ENCODE measurements at places on chromosomes 3 and 15.

DNA sequence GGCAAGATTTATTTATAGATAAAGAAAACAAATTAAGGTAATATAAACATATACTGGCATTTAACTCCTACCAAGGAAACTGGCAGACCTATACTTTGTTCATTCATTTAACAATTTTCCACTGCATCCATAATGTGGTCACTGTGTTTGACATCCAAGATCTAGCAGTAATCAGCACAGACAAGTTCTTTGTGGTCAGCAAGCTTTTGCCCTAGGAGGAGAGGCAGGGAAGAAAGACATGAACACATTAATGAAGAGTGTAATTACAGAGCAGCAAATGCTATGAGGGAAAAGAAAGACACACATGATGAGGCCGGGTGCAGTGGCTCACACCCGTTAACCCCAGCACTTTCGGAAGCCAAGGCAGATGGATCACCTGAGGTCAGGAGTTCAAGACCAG is 34.4 kb downstream of the SUCLG2 start:
- DNase-seq: no peak

GRCh38 chr3:178306432-178307115 is 229.7 kb upstream of the KCNMB2 start:
- no peak for DNase-seq

- DNase-seq: peak; percentile 85
Measured at GRCh38 chr3:13884851-13885703, 5.2 kb upstream of the WNT7A start.

GRCh38 chr3:38001456-38002081 is 11.0 kb downstream of the VILL start:
- no peak for DNase-seq

GRCh38 chr3:109384164-109384563 is 46.8 kb upstream of the DPPA4 start:
- no peak for DNase-seq

- no peak for DNase-seq
Measured at GRCh38 chr15:95511671-95512070, 818.8 kb upstream of the NR2F2 start.

GRCh38 chr15:96495386-96495785 is 164.9 kb downstream of the NR2F2 start:
- DNase-seq: no peak

DNA sequence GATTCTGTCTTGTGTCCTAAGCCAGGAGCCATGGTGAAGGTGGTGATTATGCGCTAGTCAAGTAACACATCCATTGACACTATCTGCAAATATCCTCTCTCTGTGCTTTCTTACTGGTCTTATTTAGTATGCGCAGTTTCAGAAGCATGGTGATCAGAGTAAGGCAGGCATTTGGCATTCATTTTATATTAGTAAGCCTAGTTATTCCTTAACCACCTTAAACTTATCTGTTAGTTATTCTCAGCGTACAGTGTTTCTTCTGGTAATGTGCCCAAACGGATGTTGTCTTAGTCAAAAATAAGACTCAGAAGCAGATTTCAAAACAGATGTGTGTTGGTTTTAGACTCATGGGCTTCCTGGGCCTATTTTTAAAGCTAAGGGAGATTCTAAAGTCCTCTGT is 329.2 kb downstream of the GRM7 start:
- no peak for DNase-seq

DNA sequence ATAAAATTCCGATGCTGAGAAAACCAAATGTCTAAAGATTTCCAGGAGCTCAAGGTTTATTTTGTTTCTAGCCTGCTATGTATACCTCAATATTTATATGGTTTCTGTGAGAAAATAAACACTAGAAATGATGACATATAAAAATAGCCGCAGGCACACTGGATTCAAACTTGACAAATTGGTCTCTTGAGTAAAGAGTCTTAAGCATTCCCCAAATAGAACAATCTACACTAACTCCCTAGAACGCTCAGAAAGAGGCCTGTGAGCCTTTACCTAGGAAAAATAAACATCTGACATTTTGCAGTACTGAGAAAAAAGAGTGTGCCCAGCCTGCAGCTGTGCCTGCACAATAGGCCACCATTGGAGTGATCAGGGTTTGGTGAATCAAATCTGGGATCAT is 75.2 kb downstream of the NEK10 start:
- DNase-seq: no peak

GRCh38 chr3:45575386-45575923 is 19.1 kb upstream of the LIMD1 start:
- DNase-seq: no peak

GRCh38 chr3:10242182-10243065 is 5.8 kb upstream of the TATDN2 start:
- DNase-seq: peak; percentile 76

GRCh38 chr3:165805946-165806561 is 31.2 kb downstream of the BCHE start:
- DNase-seq: no peak

- DNase-seq: no peak
Measured at GRCh38 chr3:40229963-40230362, 79.5 kb upstream of the EIF1B start.

DNA sequence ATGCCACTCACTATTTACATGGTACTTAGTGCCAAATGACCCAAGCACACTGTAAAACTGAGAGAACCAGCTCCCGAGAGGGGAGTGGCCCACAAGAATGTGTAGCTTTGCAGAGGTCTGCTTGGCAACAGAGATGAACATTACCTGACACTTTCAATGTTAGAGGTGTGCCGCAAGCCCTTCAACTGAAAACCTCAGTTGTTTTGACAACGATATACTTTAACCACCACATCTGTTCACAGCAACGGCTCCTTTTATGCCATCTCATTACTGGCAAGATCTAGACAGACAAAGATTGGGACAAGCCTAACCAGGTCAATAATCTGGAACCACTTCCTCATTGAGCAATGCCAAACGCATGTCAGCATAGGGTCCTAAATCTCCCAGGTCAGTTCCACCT is 23.7 kb downstream of the NEK10 start:
- DNase-seq: peak; percentile 24

- no peak for DNase-seq
Measured at GRCh38 chr3:128382221-128382807, 84.4 kb downstream of the DNAJB8 start.

DNA sequence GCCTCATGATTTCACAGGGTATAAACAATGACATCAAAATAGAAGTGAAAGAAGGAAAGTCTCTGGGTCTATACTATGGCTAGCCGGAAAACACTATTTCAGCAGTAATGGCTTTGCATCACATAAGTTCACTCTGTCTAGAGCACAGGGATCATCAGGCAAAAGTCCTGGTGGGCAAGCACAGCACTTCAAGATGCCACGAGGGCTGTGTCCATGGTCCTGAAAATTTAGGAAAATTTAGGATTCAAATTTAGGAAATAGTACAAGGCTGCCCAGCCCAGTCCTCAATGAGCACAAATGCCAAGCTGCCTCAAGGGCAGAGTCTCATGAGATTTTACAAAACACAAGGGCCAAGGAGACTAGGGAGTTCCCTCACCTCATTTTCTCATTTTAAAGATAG is 54.1 kb downstream of the RORA start:
- DNase-seq: no peak

- no peak for DNase-seq
Measured at GRCh38 chr3:72836923-72837322, 11.3 kb downstream of the SHQ1 start.

GRCh38 chr3:109853077-109853731 is 515.9 kb upstream of the DPPA4 start:
- DNase-seq: no peak

GRCh38 chr3:130300888-130301287 is 44.6 kb upstream of the COL6A5 start:
- DNase-seq: no peak

- no peak for DNase-seq
Measured at GRCh38 chr3:46899151-46900006, 21.9 kb downstream of the PTH1R start.

- DNase-seq: no peak
Measured at GRCh38 chr3:72445827-72446217, 402.4 kb downstream of the SHQ1 start.

DNA sequence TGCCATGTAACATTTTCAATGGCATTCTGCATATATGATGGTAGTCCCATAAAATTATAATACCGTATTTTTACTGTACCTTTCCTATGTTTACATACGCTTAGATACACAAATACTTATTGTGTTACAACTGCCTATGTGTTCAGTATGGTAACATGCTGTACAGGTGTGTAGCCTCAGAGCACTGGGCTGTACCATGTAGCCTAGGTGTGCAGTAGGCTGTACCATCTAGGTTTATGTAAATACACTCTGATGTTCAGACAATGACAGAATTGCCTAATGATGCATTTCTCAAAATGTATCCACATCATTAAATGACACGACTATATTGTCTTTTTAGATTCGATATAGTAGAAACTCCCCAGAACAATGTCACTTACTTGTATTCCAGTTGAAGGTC is 22.7 kb downstream of the CD80 start:
- no peak for DNase-seq
